ENCODE measurements at places on chromosomes 16 and 17. TPM values are rescaled to one million over a fixed set of nuclear protein-coding genes. Genes with fewer than 3 reads are reported as not detected.

The RGS11 gene
- total RNA-seq: 7.7 TPM

The KRTAP3-1 gene
- total RNA-seq: not detected

The MYH13 gene
- not detected for total RNA-seq

The C16orf92 gene
- not detected for total RNA-seq

The KCNH6 gene
- total RNA-seq: not detected

The CNTNAP1 gene
- total RNA-seq: 11.0 TPM

The OSBPL7 gene
- 6.4 TPM for total RNA-seq

The CCR7 gene
- total RNA-seq: 0.62 TPM

The CA5A gene
- total RNA-seq: not detected

The CHTF18 gene
- total RNA-seq: 7.7 TPM

The IRF8 gene
- total RNA-seq: 18.7 TPM

The KIF2B gene
- not detected for total RNA-seq

The PIK3R5 gene
- 18.0 TPM for total RNA-seq

The PITPNC1 gene
- 24.3 TPM for total RNA-seq

The TBC1D3L gene
- total RNA-seq: 5.6 TPM

The NKD1 gene
- total RNA-seq: 25.7 TPM

The AANAT gene
- not detected for total RNA-seq

The ALKBH5 gene
- 105 TPM for total RNA-seq

The TNFRSF17 gene
- not detected for total RNA-seq
